ENCODE measurements at places on chromosomes 1 and 21.

DNA sequence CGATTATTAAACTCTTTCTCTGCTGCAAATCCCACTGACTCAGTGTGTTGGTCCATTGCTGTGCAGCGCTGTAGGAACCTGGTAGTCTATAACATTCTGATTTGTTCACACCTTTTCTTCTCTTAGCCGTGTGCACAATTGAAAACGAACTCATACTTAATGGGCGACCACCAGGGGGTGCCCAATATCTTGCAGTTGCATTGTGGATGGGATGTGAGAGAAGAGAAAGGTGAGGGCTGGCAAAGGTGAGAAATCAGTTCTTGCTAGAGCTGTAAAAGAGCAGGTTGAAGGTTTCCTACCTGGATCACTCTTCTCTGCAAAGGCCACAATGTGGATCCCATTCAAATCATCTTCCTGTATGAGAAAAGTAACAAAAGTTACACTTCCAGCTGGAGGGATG, 51.0 kb downstream of the CASQ2 start:
- DNase-seq, result no peak

GRCh38 chr1:58932859-58933598, 149.2 kb upstream of the JUN start:
- DNase-seq, result peak; percentile 95

DNA sequence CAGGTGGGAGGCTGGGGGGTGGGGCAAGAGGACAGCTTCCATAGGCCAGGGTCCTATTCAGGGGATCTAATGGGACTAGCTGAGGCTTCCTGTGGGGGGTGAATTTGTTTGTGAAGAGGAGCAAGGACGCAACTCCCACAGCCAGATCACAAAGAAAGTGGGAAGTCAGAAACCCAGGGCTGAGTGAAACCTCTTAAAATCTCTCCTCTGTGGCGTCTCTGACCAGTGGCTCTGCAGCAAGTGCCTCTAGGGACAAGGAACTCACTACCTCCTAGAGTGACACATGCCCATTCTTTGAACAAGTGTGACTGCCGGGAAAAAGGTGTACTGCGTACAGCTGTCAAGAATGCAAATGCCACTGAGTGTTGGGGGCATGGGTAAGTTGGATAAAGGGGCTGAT, 187.9 kb downstream of the HIVEP3 start:
- no peak for DNase-seq

DNA sequence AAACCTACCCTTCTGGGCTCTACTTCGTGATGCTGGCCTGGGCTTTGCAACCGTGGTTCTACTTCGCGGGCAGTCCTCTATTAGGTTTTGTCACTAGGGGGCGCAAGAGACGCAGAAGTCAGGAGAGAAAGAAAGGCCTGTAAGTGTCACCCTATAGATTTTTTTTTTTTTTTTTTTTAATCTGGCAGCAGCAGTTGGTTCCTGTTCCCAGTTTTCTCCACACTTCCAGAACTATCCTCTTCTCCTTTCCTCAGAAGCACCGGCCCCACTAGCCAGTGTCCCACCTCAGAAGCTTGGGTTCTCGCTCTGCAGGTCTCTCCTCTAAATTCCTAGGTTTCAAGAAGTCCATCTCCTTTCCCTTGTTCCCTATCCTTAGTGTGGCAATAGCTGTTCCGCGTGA, 9.1 kb upstream of the LCE2D start:
- peak; percentile 57 for DNase-seq

Data from A172 (cell line).